Activated T-helper 2 cell treated with anti-CD3 and anti-CD28 coated beads, Interferon-gamma antibody, Interleukin-2, Interleukin-4, amounts not matched to agents 10 μg/mL and 5 μg/mL and 100 μg/mL, durations not matched to agents 14 hours and 24 hours and 36 hours (primary cell): ENCODE measurements at places on chromosomes 2 and 18. TPM values are rescaled to one million over a fixed set of nuclear protein-coding genes. Genes with fewer than 3 reads are reported as not detected.
A peak's percentile ranks its signal among the peaks of the same experiment; 100 is the strongest.

GRCh38 chr2:54512663-54513362 lies 56.7 kb downstream of the SPTBN1 start:
- H3K27me3 ChIP-seq: peaks cover 4% of the 10 kb centered on the region
- peaks cover 4% of the 10 kb centered on the region for H3K4me1 ChIP-seq
- no peak overlapping the region for H3K4me3 ChIP-seq
- no peak overlapping the region for H3K27ac ChIP-seq

DNA sequence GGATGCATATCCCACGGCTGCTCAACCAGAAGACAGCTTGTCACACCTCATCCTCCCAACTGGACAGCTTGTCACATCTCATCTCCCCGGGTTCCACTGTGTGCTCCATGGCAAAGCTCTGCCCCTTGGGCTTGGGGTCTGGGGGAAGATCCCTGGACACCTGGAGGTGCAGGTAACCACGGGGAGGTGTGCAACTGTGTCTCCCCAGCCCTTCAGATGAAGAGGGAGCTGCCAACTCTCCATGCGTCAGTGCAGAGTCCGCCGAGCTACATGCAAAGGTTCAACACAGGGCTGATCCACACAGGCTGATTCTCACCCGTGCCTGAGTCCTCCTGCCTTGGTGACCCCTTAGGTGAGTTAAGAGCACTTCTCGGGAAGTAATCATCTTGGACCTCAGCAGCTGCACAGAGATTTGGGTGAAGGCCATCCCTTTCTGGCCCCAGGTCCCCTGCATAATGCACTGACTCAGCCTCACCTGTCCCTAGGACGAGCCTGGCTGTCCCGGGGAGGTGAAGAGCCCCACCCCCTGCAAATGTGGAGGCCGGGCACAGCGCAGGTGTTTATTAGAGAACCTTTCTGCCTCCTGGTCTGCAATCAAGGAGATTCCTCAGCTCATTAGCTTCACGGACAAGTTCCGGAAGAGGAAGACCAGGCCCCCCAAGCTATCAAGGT lies 157.9 kb downstream of the PXDN start:
- no peak overlapping the region for H3K4me3 ChIP-seq
- no peaks in the 10 kb centered on the region for H3K4me1 ChIP-seq
- peaks cover 4% of the 10 kb centered on the region for H3K27me3 ChIP-seq
- H3K36me3 ChIP-seq: no peaks in the 10 kb centered on the region
- H3K27ac ChIP-seq: no peak overlapping the region
- no peak for DNase-seq

DNA sequence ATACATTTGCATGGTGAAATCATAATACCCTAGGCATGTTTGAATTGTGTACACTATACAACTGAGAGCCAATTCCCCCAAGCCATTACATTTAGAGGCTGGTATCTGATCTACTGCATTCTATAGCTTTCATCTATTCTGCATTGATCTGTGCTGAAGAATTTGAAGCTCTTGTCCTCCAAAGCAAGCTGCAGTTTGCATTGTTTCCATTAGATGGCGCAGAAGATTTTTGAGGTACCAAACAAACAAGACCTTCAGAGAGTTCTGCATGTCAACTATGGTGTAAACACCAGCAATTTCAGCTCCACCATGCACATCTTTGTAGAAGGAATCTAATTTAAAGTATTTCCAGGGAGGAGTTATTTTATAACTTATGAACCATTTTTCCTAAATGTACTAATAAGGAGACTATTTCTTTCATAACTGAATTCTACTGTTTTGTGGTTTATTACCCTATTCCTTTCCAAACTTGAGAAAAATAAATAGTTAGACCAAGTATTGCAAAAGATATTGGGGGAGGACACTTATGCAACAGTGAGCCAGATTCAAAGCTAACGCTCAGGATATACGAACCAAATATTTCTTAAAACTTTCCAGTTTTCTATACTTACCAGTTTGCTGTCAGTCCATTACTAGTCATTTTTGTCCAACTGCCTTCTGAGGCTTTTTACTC lies 761.8 kb upstream of the ACVR2A start:
- no peak overlapping the region for H3K4me3 ChIP-seq
- H3K27ac ChIP-seq: no peak overlapping the region
- peaks cover 5% of the 10 kb centered on the region for H3K4me1 ChIP-seq
- peaks cover 7% of the 10 kb centered on the region for H3K27me3 ChIP-seq
- DNase-seq: peak; percentile 31

GRCh38 chr2:54720563-54720962 lies 2.9 kb upstream of the EML6 start:
- H3K36me3 ChIP-seq: peaks cover 3% of the 10 kb centered on the region
- H3K27me3 ChIP-seq: peaks cover 70% of the 10 kb centered on the region
- no peak for DNase-seq
- no peak overlapping the region for H3K4me3 ChIP-seq
- no peak overlapping the region for H3K27ac ChIP-seq

- no peak overlapping the region for H3K27ac ChIP-seq
- H3K4me1 ChIP-seq: no peaks in the 10 kb centered on the region
- no peaks in the 10 kb centered on the region for H3K27me3 ChIP-seq
Observed at GRCh38 chr2:74079522-74080341, 68.0 kb downstream of the BOLA3 start.

- H3K4me3 ChIP-seq: no peak overlapping the region
- DNase-seq: no peak
- H3K27me3 ChIP-seq: no peaks in the 10 kb centered on the region
Observed at GRCh38 chr2:240591226-240591625, 4.7 kb downstream of the CAPN10 start.

GRCh38 chr18:27959101-27959500 lies 217.8 kb downstream of the CDH2 start:
- H3K4me1 ChIP-seq: no peaks in the 10 kb centered on the region
- H3K27me3 ChIP-seq: no peaks in the 10 kb centered on the region
- H3K27ac ChIP-seq: no peak overlapping the region
- no peaks in the 10 kb centered on the region for H3K36me3 ChIP-seq
- no peak overlapping the region for H3K4me3 ChIP-seq

DNA sequence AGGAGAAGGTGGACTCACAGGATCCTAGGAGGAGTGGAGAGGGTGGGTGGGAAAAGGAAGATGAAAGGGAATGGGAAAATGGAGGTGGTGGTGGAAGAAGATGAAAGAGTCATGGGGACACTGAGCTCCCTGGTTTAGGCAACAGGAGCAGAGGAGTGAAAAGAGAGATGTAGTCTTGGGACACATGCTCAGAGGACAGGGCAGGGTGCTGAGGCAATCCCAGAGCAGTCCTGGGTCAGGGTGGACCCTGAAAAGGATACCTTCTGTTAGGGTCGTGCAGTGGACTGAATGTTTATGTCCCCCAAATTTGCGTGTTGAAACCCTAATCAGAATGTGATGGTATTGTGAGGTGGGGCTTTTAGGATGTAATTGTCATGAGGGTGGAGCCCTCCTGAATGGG lies 37.9 kb downstream of the SUCLG1 start:
- peaks cover 20% of the 10 kb centered on the region for H3K36me3 ChIP-seq
- peaks cover 6% of the 10 kb centered on the region for H3K4me1 ChIP-seq
- no peak for DNase-seq
- H3K4me3 ChIP-seq: no peak overlapping the region

- H3K36me3 ChIP-seq: no peaks in the 10 kb centered on the region
- H3K27ac ChIP-seq: no peak overlapping the region
- DNase-seq: no peak
Observed at GRCh38 chr2:222973237-222973636, 78.8 kb upstream of the KCNE4 start.

DNA sequence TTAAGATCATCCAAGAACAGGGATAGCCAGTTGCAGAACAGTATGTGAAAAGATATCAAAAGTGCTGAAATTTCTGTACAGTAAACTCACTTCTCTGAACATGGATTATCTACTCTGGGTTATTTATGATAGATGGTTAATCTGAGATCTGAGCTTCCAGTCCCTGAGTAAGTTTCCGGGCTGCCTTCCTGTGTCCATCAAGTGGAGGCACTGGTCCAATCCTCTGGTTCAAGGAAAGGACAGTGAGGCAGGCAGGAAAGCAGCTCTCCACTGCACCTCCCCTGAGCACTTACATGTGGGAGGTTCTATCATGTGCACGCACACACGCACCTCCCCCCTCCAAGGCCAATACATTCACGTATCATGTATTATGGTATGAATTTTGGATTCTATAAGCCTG lies 32.5 kb downstream of the GPR45 start:
- H3K27ac ChIP-seq: no peak overlapping the region
- DNase-seq: no peak
- H3K27me3 ChIP-seq: no peaks in the 10 kb centered on the region
- H3K36me3 ChIP-seq: peaks cover 39% of the 10 kb centered on the region

GRCh38 chr2:48719480-48720177 lies 35.9 kb downstream of the LHCGR start:
- no peaks in the 10 kb centered on the region for H3K4me1 ChIP-seq
- DNase-seq: no peak
- H3K4me3 ChIP-seq: no peak overlapping the region
- H3K27ac ChIP-seq: no peak overlapping the region
- H3K27me3 ChIP-seq: no peaks in the 10 kb centered on the region

DNA sequence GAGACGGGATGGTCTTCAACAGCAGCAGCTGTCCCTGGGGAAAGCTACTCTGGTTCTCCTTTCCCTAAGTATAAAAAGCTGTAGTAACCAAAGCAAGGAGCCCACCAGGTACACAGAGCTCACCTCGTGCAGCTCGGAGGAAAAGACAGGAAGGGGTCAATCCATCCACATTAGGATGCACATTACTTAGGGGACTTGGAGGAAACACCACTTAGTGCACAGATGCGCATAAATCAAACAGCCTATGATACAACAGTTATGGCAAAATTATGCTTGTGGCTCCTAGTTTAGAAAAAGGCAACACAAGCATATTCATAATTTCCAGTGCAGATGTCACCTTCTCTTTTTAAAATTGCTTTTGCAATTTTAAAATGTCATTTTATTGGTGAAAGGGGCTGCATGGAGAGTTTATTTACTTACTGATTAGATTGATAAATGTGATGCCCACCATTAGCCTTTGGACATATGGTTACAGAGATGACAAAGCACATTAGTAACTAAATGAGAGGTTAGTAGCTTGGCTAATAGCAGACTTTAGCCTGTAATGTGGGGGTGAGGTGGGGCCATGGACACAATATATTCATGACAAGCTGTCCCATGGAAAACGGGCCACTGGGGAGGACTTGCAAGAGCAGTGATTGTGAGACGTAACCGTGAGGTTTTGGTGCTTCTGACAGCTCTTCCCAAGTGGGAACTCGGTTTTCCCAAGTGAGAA lies 199.8 kb downstream of the MYT1L start:
- H3K27me3 ChIP-seq: no peaks in the 10 kb centered on the region
- no peaks in the 10 kb centered on the region for H3K4me1 ChIP-seq
- DNase-seq: no peak

DNA sequence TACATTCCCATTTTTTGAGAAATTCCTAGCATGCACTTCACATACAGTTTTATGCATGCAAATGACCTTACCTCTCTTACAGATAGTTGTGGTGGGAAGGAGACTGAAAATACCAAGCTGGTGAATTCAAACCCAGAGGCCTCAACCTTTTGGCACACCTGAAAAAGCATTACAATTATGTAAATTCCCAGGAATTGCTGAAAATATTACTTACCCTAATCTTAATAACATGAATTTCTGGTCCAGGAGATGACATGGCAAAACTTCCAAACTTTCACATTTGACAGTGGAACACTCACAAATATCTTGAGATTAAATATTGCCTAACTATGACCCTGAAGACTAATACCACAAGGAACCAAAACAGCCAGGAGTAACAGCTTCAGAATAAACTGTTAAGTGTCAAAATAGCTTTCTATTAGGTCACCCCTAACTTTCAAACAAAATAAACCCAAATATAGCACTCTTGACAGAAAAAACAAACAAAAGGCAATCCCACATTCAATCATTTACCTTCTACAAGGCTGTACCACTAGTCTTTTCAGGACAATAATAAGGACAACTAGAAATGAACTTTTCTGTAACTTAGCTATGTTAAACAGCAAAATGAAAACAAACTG lies 10.9 kb upstream of the PEX13 start:
- no peaks in the 10 kb centered on the region for H3K4me1 ChIP-seq
- H3K27me3 ChIP-seq: no peaks in the 10 kb centered on the region
- H3K36me3 ChIP-seq: peaks cover 3% of the 10 kb centered on the region
- no peak overlapping the region for H3K27ac ChIP-seq

- no peaks in the 10 kb centered on the region for H3K36me3 ChIP-seq
- H3K27me3 ChIP-seq: peaks cover 37% of the 10 kb centered on the region
Observed at GRCh38 chr2:26591619-26592505, 49.3 kb downstream of the CIB4 start.

DNA sequence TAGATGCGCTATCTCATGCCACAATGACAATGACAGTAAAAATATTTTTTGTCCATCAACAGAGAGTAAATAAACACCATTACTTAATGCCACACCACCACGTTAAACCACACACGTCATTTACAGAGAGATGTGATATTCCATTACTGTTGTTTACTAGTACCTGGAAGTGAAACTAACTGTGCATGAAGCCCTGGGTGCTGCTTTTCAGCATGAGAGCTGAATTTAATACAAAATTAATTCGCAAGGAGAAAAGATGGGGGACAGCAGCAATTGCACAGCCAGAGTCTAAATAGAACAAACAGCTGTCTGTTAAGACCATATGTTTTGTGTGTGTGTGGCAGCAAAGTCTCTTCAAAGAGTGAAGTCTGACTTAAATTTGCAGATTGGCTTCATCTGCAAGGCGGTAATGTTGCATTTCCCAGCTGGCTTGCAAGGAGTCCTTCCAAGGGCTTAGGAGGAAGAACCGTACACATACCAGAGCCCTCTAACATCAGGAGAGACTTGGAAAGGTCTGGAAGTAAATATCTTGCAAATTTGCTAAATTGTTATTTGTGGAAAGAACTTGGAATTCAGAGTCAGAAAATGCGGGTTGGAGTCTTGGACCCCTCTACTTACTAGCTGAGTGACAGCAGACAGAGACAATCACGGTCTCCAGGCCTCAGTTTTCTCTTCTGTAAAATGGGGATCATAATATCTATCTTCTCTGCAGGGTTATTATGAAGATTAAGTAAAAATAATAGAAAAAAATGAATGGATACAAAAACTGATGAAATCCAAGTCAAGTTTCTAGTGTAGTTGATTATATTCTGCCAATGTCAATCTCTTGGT lies 127.6 kb downstream of the ALPK2 start:
- H3K36me3 ChIP-seq: no peaks in the 10 kb centered on the region
- DNase-seq: no peak
- H3K27ac ChIP-seq: no peak overlapping the region
- H3K4me3 ChIP-seq: no peak overlapping the region
- no peaks in the 10 kb centered on the region for H3K4me1 ChIP-seq

DNA sequence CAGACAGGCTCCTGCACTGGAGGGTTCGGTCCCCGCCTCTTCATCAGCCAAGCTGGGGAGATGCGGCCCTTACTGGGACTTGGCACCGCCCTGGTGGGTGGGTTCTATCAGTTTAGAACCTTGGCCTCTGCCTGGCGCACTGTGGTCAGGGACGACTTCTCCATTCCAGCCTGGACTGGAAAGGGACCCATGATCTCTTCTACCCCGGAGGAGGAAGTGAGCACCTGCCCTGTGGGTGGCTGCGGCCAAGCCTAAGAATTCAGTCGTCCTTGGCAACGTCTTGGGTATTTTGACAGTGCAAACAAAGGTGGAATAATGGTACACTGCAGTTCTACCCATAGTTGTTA lies 106.9 kb upstream of the CD302 start:
- peak overlapping the region; percentile 82 for H3K27ac ChIP-seq
- H3K36me3 ChIP-seq: peaks cover 31% of the 10 kb centered on the region
- H3K4me1 ChIP-seq: peaks cover 64% of the 10 kb centered on the region
- no peaks in the 10 kb centered on the region for H3K27me3 ChIP-seq
- no peak for DNase-seq
- peak overlapping the region; percentile 94 for H3K4me3 ChIP-seq

Gene RAX
- 0.32 TPM in 1 of 2 replicates, not detected in the other for total RNA-seq

Gene TMEM169
- 1.3 and 1.6 TPM in 2 replicates for total RNA-seq

Gene UGT1A4
- not detected in 2 replicates for total RNA-seq

Gene LYG1
- total RNA-seq: 2.0 and 2.2 TPM in 2 replicates

Gene PGAP1
- 31.2 and 31.4 TPM in 2 replicates for total RNA-seq

Gene C1GALT1C1L
- 0.74 and 1.1 TPM in 2 replicates for total RNA-seq

Gene DYNAP
- total RNA-seq: not detected in 2 replicates

Gene RAMP1
- total RNA-seq: 13.1 and 14.0 TPM in 2 replicates
